ENCODE measurements at places on chromosomes 5 and 9.

GRCh38 chr9:100375658-100376057, 22.9 kb upstream of the TEX10 start:
- no peak for DNase-seq

DNA sequence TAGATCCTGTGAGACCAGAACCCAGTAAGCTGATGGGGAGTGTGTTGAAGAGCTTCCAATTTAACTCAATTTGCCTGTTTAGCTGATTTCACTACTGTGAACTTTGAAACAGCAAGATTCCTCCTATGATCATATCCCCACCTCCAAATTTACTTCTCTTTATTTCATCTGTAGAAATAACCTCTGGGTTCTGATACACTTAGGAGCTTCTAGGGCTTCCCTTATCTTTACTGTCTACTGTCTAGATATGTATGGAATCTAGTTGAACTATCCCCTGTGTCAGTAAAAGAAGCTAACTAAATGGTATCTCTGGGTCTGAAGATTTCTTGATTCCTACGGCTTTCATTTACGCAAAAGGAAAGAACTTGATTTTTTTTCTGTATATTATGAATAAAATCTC, 116.8 kb downstream of the GCNT1 start:
- no peak for DNase-seq

GRCh38 chr5:137876101-137876500, 8.4 kb downstream of the MYOT start:
- no peak for DNase-seq

DNA sequence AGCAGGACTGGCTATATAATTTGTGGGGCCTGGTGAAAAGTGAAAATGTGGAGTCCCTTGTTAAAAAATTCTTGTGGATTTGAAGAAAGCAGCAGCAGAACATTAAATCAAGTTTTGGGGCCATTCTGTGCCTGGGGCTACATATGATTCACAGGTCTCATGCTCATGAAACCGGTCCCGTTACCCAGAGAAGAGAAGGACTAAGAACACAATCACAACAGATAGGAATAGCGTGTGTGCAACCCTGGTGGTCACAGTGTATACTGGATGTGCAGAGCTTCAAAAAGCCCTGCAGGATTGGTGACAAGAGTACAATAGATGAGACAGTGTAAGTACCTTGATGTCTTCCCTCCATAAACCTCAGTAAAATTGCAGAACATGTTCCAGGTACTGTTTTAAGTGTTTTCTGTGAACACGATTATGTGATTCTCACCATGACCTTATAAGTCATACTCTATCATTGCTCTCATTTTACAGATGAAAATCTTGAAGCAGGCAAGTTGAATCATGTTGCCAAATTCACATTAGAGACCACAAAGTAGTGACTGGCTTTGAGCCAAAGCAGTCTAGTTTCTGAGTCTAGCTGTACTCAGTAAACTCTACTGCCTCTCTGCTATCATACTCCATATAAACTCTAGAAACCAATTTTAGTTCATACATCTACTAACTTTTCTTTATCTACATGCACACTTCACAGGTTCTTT, 636.5 kb downstream of the TAF11L14 start:
- DNase-seq, result no peak

DNA sequence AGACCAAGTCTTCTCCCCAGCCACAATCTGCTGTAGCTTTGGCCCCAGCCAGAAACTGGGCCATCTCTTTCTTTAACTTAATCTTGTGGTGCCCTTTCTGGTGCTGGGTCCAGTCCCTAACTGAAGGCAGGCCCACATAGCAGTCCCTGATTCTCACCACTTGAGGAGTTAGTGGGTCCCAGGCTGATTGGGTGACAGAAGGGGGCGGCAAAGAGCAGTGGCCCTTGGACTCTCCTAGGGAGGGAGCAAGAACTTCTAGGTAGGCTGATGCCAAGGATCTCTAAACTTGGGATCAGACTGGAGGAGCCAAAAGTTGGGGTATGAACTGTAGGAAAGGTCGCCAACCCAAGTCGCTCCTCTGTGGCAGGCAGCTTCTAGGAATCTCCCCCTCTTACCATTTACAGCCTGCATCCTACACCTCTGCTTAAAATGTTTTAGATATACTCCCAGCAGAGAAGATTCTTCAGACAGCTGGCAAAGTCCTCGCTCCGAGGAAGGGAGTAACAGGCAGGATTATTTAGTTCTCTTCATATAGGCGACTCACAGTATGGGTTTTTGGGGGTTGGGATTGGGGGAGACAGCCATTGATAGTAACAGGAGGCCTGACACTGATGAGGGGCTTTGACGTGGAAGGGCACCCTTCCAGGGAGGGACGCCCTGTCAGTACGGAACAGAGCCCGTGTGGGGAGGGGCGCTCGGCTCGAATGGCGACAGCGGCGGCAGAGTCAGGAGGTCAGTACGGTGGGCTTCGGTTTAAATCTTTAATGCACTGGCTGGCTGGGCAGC, 2.0 kb upstream of the CCL27 start:
- DNase-seq, result no peak
